ENCODE measurements at places on chromosomes 2 and 18.

DNA sequence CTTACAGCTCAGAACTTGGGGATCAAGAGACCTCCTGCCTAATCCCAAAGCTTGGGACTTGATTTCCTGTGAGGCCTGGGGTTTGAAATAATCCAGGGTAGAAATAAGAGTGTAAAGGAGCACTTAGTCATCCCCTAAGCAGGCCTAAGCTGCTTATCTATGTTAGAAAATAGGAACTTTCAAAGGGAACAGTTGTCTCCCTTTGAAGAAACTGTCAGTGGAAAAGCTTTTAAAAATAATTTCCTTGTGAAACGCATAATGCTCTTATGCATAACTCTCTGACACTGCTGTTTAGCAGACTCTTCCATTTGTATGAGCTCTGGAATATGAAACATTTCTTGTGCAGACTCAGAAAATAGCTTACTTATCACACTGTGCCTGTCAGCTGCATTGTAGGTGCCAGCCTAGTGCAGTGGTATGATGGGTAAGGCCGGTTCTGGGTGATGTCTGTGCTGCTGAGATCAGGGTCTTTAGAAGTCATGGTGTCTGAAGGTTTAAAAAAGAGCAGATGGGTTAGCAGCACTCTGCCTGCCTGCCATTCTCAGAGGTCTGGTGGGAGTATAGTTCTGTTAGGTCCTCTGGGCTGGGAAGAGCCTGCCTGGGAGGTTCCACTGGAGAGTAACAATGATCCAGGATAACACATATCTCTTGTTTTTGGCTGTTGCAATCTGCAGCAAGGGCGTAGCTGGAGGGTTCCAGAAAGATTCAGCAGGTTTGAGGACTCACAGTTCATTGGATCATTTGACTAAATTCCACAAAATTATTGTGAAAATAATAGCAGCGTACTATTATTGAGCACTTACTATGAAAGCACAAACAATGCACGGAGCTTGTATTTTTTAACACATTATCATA, 283.2 kb upstream of the MEX3C start:
- no peak for DNase-seq

GRCh38 chr18:66439670-66440069, 164.2 kb downstream of the CDH19 start:
- DNase-seq: no peak

DNA sequence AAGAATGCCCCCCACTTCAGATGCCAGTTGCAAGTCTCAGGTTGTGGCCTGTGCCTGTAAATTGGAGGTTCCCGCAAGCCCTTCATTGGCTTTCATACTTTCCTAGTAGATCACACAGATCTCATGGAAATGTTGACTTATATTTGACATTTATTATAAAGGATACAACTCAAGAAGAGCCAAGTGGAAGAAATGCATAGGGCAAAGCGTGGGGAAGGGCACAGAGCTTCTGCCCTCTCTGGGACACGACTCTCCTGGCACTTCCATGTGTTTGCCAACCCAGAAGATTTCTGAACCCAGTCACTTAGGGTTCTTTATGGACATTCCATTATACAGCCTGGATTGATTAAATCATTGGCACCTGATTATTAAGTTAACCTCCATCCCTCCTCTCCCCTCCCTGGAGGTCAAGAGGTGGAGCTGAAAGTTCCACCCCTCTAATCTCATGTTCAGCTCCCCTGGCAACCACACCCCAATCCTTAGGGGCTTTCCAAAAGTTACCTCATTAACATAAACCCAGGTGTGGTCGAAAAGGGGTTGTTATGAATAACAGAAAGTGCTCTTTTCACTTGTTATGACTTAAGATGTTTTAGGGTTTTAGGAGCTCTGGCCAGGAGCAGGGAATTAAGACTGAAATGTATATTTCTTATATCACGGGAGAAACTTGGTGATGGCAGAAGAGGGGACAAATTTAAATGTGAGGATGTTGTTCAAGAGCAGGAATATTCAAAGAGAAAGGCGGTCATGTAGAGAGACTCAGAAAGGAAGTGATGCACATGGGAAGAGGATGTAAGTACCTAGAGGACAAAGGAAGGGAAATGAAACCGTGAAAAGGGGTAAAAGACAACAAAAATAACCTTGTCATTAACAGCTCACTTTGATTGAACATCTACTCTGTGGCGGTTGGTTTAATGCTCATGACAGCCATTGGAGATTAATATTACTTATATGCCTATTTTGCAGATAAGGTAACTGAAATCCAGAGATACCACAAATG, 31.8 kb downstream of the SP100 start:
- DNase-seq: no peak

DNA sequence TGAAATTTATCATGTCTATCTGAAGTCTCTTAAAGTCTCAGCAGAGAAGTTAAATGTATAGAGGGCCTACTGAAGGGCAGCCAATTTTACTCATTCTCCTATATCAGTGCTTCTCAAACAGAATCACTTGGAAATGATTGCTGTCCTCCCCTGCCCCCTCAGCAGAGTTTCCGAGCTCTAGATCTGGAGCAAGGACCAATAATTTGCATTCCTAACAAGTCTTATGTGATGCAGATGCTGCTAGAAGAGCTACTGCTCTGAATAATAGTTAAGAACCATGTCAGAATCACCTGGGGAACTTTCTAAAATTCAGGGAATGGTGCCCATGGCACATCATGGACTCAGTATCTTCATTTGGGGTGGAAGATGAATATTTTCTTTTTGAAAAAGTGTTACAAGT, 105.6 kb upstream of the EPHA4 start:
- DNase-seq: no peak

DNA sequence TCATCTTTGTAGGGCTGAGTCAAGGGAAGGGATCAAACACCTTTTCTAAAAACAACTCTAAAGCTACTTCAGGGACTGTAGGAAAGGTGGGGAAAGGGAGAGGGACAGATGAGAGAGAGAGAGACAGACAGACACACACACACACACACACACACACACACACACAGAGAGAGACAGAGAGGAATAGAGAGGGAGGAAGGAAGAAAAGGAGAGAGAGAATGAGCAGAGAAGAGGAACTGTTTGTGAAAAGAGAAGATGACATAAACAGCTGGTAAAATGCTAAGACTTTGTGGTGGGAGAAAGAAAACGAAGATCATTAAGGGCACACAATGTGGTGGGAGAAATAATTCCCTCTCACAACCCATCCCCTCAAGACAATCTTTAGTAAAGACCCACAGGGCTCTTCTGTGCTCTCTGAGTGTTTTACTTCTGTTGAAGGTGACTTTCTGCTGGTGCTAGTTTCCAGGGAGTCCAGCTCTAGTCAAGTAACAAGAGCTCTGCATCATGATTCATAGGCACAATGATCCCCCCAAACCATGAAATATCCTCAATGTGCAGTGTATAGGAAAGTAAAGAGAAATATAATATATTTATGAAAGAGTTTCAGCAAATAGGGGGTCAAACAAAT, 77.2 kb upstream of the STK17B start:
- DNase-seq: no peak

- no peak for DNase-seq
Measured at GRCh38 chr2:229922449-229923386, at the start of gene FBXO36. TSS of gene FBXO36 (plus strand) at chr2:229922503. CDS start at chr2:229922514, 11 bp downstream.

DNA sequence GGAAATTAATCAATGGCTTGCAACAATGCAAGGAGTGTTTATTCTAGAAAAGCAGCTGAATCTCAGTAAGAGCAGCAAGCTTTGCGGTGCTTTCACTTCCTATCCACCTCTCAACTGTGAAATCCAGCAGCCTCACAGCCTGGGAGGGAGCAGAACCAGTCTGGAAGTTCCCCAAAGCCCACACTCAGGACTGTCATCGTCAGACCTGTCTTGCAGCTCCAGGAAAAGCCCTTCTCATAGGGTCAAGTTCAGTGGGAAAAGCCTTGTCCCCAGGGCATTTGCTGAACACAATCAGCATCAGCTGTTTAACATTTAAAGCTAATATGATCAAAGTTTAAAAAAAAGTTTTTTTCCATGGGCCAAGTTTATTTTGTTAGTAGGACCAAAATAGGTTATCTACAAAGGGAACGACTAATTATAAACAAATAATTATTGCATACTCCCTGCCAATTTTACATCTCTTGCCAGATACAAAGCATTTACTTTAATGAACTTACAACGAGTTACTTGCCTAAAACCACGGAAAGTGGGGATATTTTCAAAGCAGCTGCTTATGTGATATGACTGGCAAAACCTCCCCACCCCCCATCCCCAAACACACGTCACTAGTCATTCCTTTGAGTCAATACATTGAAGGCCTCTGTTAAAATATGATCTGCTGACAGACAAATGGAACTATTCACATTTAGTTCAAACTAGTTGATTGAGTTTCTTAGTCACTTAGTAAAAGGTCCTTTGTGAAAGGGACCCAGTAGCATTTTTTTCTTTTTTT, 36.8 kb downstream of the PARD6G start:
- DNase-seq: no peak

DNA sequence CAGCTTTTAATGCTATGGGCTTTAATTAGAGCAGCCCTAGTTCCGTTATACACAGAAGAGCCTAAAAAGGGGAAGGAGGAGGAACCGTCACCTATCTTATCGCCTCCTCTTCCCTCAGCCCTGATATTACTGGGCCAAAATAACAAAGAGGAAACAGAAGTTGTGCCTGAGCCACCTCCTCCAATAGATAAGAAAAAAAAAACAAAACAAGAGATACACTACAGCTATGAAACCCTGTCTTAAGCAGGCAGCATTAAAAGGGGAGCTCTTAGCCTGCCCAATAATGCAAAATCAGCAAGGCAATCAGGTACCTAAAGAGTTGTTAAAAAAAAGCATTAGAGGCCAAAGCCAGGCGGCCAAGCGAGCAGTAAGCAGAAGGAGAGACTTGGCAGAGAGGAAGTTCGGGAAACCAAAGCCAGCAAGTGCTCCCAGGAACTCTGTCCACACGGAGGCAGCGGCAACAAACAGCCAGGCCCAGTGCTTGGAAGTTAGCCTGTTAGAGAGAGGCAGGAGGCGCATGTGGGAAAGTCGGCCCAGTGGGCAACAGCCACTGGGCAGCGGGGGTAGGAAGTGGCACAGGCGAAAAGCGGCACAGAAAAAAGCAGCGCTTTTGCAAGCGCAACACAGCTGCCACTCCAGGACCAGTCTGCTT, 41.8 kb upstream of the PDK1 start:
- no peak for DNase-seq

GRCh38 chr2:25592766-25593292, 80.5 kb downstream of the DTNB start:
- DNase-seq: no peak

DNA sequence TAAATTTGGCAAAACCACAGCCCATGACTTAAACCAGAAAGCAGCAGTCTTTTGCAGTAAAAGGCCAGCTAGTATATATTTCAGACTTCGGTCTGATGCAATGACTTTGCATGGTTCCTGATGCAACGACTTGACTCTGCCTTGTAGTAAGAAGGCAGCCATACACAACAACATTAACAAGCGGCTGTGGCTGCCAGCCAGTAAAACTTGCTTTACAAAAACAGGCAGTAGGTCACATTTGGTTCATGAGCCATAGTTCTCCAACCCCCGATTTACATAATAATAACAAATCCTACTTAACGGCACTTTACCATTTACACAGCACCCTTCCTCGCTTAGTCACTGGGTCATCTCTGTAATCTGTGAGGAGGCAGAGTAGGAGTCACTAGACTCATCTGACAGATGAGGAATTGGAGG, 410.3 kb downstream of the LRATD1 start:
- no peak for DNase-seq

GRCh38 chr2:156536534-156536933, 100.4 kb downstream of the GPD2 start:
- DNase-seq: no peak

- DNase-seq: no peak
Measured at GRCh38 chr2:120767486-120768005, 31.9 kb downstream of the GLI2 start.

- no peak for DNase-seq
Measured at GRCh38 chr2:117064021-117064420, 750.5 kb upstream of the DDX18 start.

DNA sequence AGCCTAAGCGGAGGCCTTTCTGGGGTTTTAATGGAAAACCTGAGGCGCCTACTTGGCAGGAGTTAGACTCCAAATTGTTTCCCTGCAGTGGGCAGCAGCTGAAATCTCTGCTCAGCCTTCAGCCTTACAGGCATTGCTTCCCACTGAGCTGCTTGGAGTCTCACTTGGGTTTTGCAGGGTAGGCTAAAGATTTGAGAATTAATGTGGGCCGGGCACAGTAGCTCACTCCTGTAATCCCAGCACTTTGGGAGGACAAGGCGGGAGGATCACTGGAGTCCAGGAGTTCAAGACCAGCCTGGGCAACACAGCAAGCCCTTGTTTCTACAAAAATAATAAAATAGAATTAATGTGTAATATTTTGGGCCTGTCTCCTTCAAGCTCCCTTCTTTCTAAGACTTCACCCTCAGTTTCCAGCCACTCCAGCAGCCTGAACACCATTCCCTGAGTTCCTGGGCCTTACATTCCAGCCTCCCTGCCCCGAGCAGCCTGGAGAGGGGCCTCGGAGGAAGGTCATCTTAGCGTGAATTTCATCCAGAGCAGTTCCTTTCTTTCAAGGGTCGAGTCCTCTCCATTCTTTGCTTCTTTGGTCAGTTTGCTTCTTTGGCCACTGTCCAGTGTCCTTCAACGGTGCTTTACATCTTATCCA, 9.1 kb upstream of the RAB17 start:
- DNase-seq: no peak

DNA sequence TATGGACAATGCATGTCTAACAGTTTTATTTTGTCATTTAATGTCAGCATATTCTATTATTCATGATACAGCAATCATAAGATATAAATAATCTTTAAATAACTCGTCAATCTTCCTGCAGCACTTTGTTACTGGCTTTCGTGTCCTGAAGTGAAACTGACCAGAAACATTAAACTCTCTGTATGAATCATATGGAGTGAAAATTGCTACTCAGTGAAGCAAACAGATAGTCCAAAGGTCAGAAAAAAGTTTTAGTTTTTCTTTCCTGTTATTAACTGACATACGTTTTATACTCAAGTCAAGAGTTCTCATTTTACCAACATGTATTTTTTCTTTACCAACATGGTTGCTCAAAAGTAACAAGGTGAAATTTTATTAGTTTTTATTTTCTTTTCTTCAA, 106.8 kb upstream of the GALNT5 start:
- DNase-seq: no peak

GRCh38 chr18:56479841-56480240, 158.6 kb downstream of the TXNL1 start:
- DNase-seq: no peak

DNA sequence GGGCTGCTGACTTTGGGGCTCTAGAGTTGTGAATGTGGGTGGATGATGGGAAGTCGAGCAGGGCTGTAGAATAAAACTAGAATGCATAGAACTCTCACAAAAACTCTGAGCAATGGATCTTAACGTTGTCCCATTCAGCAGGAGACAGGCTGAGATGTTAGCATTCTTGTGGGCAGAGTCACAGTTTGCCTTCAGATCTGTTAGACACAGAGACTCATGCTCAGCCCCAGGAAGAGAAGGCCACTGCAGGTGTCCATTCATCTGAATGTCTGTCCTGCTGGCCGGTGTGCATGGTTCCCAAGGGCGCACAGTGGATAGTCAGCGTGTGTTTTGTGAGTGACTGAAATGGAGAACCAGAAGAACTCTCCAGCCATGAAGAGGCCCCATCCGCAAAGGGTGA, 111.3 kb downstream of the TSN start:
- no peak for DNase-seq

- DNase-seq: no peak
Measured at GRCh38 chr2:44112096-44112495, 56.6 kb upstream of the PPM1B start.
